T-helper 9 cell (primary cell): ENCODE measurements at places on chromosomes 1 and 21.

DNA sequence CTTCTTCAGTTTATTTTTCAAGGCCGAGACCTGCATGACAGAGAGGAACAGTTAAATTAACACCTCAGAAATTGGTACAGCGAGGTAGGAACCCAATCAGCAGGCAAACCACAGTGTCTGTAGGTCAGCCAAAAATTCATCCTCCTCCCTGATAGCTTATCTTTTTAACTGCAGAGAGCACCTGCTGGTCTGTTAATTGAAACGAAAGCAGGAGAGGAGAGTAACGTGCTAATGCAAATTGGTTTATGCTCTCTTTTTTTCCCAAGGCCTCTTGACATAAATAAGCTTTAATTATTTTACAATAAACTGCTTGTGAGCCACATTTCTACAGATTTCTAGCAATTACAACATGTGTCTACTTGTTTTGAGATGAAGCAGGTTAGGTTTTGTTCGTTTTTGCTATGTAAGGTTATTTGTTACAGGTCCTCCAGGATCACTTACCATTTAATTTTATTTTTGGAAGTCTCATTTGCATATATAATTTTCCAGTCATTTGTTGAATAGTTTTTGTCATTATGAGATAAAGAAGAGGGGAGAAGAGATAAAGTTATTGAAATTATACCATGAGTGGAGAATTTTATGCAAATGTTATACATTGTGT, 179.9 kb downstream of the DENND1B start:
- DNase-seq = no peak

DNA sequence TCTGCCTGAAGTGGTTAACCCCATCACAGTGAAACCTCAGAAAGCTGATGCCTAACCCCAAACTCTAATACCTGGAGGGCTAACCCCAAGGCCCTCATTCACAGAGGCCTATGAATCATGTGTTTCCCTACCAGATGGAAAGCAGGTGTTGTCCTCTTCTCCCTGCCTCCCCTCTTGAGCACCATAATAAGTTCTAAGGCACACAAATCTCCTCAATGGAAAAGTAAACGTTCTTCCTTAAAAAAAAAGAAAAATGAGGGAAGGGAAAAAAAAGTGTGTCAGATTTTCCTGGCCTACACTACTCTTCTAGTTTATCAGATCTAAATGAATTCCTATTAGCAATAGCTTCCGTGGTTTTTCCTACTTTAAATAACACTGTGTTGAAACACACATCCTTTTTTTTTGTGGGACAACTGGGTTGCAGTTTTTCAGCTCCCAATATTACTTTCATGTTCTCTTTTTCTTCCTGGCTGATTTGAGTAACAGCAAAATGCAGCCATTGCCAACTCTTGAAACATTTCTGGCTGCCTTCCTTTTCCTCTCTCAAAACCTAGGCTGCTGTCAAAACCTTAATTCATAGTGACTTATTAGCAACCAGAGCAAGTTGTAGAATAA, 43.2 kb downstream of the SLC44A3 start:
- DNase-seq = no peak

GRCh38 chr1:117512728-117513321, 93.0 kb upstream of the TENT5C start:
- DNase-seq = no peak

DNA sequence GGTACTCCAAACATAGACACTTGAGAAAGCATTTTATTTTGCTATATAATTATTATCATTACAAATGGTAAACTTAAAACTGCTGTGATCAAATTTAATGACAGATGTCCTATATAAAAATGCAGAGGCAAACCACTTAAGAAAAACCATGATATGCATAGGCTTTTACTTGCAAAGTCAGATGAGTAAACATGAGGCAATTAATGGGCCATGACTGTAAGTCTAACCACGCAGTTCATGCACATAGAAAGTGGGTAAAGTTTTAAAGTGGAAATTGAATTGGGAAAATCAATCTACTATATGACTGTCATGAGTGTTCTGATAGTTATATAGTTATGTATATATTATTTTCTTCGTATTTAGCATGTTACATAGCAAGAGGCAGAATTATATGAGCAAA, 219.2 kb downstream of the PTPRC start:
- DNase-seq = no peak

- DNase-seq = no peak
These were observed 244.7 kb downstream of the SDCCAG8 start for GRCh38 chr1:243500512-243500911.
